Stimulated activated CD4-positive, alpha-beta T cell treated with anti-CD3 and anti-CD28 coated beads, Interleukin-1b, Interleukin-23, amount 100 ng/mL, for 24 hours (primary cell): ENCODE measurements at places on chromosomes 16 and 17.
A peak's percentile ranks its signal among the peaks of the same experiment; 100 is the strongest.

DNA sequence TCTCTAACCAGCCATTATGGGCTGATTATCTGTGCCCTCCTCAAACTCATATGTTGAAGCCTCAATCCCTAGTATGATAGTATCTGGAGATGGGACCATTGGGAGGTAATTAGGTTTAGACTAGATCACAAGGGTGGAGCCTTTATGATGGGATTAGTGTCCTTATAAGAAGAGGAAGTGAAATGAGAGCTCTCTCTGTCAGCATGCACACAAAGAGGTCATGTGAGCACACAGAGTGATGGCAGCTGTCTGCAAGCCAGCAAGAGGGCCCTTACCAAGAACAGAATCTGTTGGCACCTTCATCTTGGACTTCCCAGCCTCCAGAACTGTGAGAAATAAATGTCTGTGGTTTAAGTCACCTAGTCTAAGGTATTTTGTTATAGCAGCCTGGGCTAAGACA, 101.9 kb downstream of the PCTP start:
- no peak for DNase-seq

- no peak for DNase-seq
These were observed 51.3 kb upstream of the MRPS23 start for GRCh38 chr17:57900991-57901743.

DNA sequence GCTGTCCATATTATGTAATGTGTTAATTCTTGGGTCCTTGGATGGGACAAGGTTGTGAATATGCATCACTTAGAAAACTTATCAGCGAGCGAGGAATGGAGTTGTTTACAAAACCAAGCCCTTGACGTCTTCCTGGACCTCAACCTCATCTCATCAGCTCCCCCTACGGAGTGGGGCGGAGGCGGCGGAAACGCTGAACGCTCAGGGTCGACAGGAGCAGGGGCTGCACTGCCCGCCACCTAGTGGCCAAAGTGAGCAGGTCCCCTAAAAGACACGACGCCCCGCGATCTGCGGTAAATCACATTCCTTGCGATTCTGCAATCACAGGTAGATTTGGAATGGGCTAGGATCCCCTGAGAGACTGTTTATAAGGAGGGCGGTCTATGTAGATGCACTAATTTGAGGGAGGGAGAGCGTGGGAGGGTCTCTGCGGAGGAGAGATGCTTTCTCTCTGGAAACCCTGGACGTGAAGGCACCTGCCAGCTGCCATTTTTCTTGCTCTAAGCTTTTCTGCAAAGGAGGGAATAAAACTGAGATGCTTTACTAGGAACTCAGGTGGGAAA, 5.4 kb upstream of the ICAM2 start:
- peak; percentile 80 for DNase-seq

DNA sequence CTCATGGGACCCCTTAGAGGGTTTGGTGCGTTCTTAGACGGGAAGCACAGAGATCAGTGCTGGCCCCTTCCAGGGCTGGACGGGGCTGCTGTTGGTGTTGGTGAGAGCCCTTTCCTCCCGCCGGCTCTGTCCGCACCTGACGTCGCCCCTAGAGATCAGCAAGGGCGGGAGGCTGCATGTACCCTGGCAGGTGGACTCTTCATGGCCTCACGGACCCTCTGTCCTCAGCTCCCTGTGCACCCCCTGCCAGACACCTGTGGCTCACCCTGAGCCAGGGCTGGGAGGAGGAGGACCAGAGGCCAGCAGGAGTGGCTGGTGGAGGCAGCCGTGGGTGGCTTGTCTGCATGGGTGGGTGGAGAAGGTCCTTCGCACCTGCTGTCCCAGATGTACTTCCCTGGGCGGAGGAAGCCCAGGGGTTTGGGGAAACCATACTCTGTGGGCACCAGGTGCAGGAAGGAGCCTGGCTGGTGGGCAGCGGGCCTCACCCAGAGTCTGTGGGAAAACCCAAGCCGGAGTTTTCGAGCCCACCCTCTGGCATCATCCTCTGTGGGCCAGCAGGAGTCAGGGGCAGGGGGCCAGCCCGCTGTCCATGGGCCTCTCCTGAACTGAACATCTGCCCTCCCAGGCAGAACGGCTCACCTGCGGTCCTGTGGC, 348.6 kb downstream of the SEC14L1 start:
- no peak for DNase-seq

- no peak for DNase-seq
These were observed 125.1 kb downstream of the BANP start for GRCh38 chr16:88076211-88076931.
